Mesenteric fat pad (tissue), 1 donor: ENCODE measurements at places on chromosomes 5 and 9. TPM values are rescaled to one million over a fixed set of nuclear protein-coding genes. Genes with fewer than 3 reads are reported as not detected.

GRCh38 chr9:95030920-95031642 lies 286.4 kb downstream of the FANCC start:
- no peak for DNase-seq

- DNase-seq: no peak
Measured at GRCh38 chr5:40416588-40416987, 263.1 kb upstream of the PTGER4 start.

- DNase-seq: no peak
Measured at GRCh38 chr5:63131626-63132285, 553.1 kb downstream of the LRRC70 start.

- no peak for DNase-seq
Measured at GRCh38 chr9:98066235-98066634, 9.7 kb downstream of the NANS start.

DNA sequence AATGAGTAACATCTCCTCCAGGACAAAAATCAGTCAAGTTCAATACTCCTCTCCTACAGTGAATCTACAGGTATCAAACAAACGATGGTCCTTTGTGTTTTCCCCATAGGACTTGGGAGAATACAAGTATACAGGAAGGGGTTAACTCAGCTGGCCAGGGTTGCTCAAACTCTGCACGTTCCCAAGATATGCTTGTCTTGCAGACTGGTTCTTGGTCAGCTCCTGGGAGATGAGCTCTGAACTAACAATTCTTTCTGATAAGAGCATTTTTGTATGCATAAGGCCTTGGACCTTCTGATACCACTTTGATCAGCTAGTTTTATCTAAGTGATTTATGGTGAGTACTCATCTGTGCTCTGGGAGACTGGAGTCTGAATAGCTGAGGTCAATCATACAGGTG lies 42.1 kb downstream of the LOX start:
- no peak for DNase-seq

GRCh38 chr9:101727612-101728524 lies 10.6 kb downstream of the GRIN3A start:
- DNase-seq: no peak

- DNase-seq: no peak
Measured at GRCh38 chr5:59037941-59038797, 455.3 kb downstream of the RAB3C start.

FGFR4 gene
- 0.42 TPM for total RNA-seq

LIX1 gene
- not detected for total RNA-seq

ORM2 gene
- total RNA-seq: not detected

DNA sequence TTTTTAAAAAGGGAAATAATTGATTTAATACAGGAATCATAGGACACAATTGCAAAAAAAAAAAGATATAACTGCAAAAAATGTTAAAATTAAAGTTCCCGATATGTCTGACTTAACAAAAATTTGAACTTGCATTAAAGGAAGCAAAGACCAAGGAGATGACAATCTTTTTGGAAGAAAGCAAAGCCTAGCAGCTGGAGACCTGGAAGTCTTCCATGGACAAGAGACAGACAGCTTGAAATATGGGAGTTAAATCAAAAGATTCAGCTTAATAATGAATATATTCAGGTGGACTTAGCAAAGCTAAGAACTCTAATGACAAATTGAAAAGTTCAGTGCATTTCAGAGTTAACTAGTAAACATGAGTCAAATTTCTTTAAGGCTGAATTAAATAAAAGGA lies 568.7 kb upstream of the RGMB start:
- no peak for DNase-seq

GRCh38 chr9:133115604-133116345 lies 5.3 kb downstream of the RALGDS start:
- no peak for DNase-seq

DNA sequence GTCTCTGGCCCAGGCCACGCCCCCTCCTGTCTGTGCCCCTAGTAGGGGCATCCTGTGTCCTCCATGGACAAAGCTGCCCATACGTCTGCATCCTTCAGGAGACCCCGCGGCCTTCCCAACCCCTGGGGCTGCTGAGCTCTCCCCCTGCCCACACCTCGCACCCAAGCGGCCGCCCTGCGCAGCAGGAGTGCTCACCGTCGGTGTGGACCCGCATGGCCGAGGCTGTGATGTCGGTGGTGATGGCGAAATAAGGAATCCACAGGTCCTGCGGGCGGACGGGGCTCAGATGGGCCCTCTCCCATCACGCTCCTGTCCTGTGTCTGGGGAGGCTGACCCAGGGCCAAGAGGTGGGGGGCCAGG lies 4.8 kb upstream of the NSMF start:
- no peak for DNase-seq

GRCh38 chr5:125708583-125708982 lies 714.6 kb upstream of the GRAMD2B start:
- no peak for DNase-seq

- no peak for DNase-seq
Measured at GRCh38 chr9:13090628-13091027, 188.9 kb downstream of the MPDZ start.

DNA sequence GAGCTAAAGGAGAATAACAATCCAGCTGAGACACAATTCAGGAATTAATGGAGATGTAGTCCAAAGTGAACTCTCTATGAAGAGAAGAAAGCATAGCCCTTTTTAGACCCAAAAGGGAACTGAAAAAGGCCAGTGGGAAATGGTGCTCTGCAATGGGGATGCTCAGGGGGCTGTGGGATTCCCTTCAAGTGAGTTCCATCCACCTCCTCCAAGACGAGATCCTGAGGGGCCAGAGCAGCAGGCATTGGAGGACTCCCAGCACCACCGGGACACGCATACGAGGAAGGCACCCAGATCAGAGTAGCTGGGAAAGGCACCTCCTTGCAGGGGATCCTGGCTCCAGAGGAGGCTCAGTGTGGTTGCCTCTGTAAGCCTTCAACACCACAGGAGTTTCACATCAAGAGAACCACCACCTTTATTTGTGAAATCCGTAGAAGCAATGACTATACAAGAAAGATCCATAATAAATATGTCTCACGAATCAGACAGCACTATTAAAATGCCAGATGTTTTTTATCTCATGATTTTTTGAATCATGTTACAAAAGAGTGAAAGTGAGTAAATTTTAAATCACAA lies 288.2 kb downstream of the MED10 start:
- no peak for DNase-seq

- DNase-seq: no peak
Measured at GRCh38 chr9:132516911-132517310, 65.5 kb upstream of the BARHL1 start.

DBH gene
- not detected for total RNA-seq

- no peak for DNase-seq
Measured at GRCh38 chr5:143057580-143057999, 287.4 kb downstream of the ARHGAP26 start.

S100Z gene
- 0.90 TPM for total RNA-seq

GRCh38 chr5:116469631-116470030 lies 105.0 kb downstream of the SEMA6A start:
- DNase-seq: no peak

GPX3 gene
- total RNA-seq: 4,437 TPM

DNA sequence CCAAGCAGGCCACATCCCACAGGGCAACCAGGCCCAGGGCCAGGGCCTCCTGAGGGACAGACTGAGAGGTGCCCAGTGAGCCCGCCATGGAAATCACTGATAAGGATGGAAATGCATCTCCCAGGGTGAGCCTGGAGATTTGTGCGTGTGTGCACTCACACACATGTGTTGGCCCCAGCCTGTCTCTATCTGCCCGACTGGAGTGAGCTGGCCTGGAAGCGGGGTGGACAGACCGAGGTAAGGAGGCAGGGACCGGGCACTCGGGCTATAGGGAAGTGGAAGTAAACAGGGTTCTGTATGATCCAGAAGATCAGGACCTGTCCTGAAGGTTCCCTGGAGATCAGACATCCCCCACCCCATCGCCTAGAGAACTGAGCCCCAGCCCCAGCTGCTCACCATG lies 17.4 kb downstream of the GFI1B start:
- DNase-seq: no peak

GRCh38 chr5:150703762-150704161 lies 2.9 kb upstream of the RBM22 start:
- no peak for DNase-seq

CCDC180 gene
- total RNA-seq: 2.8 TPM

- peak; percentile 93 for DNase-seq
Measured at GRCh38 chr9:129482521-129483414, 138.1 kb downstream of the C9orf50 start.

DNA sequence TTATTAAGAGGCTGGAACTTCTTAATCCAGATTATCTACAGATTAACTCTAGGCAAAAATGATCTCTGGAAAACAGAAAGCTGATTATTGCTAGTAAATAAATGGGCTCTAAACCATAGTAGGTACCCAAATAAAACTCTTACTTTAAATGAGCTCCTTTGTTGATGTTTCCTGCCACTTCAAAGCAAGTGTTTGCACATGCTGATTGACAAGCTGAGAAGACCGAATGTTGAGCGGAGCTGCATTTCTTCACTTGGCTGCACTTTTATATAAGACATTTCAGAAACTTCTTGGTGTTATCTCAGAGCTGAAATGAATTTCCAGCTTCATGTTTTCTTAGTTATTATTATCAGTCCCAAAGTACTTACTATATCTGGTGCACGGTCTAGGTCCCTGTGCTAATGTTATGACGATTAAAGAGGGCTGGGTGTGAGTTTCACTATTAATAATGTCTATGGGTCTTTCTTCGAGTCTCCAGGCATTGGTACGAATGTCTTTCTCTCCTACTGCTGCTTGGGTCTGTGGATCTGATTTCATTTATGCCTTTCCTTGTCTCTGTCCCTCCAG lies 58.6 kb upstream of the CTXN3 start:
- no peak for DNase-seq

DMRT3 gene
- 1.1 TPM for total RNA-seq

PCDHGB1 gene
- total RNA-seq: 1.3 TPM

DNA sequence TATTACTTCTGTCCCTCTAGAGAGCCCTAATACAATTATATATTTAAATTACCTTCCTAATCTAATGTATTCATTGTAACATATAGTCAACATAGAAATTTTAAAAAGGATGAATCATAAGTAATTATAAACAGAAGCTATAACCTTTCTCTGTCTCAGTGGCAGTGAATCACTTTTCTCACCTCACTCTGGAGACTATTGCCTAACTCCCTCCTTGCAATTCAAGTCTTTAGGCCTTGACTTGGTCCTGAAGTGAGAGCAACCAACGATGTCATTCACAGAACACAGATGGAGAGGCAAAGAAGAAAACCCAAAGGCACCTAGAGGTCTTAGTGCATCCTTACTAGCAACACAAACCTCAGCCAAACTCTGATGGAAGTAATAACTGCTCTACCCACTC lies 133.3 kb upstream of the DPYSL3 start:
- DNase-seq: no peak

DNA sequence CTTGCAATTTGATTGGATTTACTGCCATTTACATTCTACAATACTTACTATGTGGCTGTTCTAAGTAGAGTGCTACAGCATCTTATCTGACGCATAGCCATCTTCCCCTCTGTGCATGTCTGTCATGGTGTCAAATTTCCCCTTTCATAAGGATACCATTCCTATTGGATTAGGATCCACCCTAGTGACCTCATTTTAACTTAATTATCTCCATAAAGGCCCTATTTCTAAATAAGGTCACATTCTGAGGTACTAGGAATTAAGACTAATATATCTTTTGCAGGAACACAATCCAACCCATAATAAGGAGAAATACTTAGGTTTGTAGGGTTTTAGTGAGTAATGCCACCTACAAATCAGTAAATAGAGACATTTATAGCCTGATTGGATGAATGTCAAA lies 268.0 kb downstream of the ADAMTSL1 start:
- DNase-seq: no peak
